ENCODE measurements at places on chromosomes 6 and 20. TPM values are rescaled to one million over a fixed set of nuclear protein-coding genes. Genes with fewer than 3 reads are reported as not detected.

- peak overlapping the region; percentile 12 for H3K27ac ChIP-seq
- H3K4me3 ChIP-seq = no peak overlapping the region
- H3K36me3 ChIP-seq = no peaks in the 10 kb centered on the region
- DNase-seq = no peak
- H3K27me3 ChIP-seq = no peaks in the 10 kb centered on the region
Measured at GRCh38 chr6:106626485-106626884, 2.8 kb downstream of the RTN4IP1 start.

ADAM33 gene
- total RNA-seq = 1.3 TPM

DNA sequence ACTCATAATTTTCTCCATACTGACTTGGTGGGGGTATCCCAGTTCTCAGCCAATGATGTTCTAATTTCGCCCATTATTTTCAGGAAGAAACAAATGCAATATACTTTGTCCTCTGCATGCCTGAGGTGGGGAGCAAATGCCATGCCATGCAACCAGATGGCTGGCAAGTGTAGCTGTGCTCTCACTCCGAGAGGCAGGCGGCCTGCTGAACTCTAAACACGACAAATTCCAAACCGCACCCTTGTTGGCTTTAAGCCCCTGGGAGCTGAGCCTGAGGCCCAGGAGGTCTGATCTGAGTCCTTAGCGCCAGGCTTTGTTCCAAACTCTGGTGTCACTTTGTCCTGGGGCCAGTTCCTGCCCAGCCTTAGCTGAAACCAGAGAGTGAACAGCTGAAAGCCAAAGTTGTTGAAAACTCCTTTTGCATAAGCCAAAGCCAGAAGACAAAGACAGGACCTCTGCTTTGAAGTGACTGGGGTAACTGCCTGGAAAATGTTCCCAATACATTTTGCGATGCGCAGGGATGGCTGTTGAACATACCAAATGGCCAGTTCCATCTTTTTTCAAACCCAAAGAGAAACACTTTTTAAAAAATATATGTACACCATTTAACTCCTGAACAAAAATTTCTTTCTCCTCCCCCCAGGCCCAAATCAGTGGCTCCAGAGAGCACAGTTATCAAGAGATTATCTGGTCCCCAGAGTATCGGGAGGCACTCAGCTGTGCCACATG lies 46.2 kb downstream of the TTI1 start:
- peaks cover 94% of the 10 kb centered on the region for H3K4me1 ChIP-seq
- DNase-seq = peak; percentile 83
- no peaks in the 10 kb centered on the region for H3K36me3 ChIP-seq
- no peaks in the 10 kb centered on the region for H3K27me3 ChIP-seq
- no peak overlapping the region for H3K4me3 ChIP-seq
- peak overlapping the region; percentile 92 for H3K27ac ChIP-seq

DNA sequence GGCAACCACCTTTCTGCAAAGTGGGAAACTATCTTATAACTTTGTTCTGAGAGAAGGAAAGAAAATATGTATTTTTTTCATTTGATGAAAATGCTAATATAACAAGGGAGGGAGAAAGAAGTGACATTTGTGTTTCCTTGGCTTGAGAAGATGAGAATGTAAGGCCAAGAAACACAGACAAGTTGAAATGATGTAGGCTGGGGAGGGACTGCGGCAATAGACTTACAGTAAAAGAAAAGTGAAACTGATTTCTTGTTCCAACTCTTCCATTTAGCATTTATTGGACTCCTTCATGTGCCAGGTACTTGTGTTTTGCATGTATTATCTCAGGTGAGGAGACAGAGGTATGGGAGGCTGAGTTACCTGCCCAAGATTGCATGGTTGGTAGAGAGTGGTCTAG lies 130.9 kb downstream of the CARMIL1 start:
- no peak overlapping the region for H3K27ac ChIP-seq
- DNase-seq = no peak
- no peaks in the 10 kb centered on the region for H3K36me3 ChIP-seq
- no peak overlapping the region for H3K4me3 ChIP-seq

DNA sequence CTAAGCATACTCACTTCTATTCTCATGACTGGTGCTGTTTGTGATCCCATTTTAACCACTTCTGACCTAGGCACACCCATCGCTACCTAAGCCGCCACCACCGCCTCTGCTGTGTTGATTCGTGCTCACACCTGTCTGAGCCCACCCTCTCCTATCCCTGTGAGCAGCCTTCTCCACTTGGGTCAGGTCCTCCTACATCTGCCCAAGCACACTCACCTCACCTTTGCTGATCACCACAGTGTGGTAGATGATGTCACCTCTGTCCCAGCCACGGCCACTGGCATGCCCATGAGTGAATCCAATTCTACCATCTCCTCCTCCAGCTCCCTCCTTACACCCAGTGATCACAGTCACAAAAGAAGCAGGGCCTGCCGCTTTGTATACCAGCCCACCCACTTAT lies 20.8 kb downstream of the MUC22 start:
- DNase-seq = no peak
- no peaks in the 10 kb centered on the region for H3K36me3 ChIP-seq
- H3K27ac ChIP-seq = no peak overlapping the region
- no peaks in the 10 kb centered on the region for H3K4me1 ChIP-seq
- no peaks in the 10 kb centered on the region for H3K27me3 ChIP-seq
- no peak overlapping the region for H3K4me3 ChIP-seq

SNX5 gene
- 144 TPM for total RNA-seq

BNIP5 gene
- 0.12 TPM for total RNA-seq

DNA sequence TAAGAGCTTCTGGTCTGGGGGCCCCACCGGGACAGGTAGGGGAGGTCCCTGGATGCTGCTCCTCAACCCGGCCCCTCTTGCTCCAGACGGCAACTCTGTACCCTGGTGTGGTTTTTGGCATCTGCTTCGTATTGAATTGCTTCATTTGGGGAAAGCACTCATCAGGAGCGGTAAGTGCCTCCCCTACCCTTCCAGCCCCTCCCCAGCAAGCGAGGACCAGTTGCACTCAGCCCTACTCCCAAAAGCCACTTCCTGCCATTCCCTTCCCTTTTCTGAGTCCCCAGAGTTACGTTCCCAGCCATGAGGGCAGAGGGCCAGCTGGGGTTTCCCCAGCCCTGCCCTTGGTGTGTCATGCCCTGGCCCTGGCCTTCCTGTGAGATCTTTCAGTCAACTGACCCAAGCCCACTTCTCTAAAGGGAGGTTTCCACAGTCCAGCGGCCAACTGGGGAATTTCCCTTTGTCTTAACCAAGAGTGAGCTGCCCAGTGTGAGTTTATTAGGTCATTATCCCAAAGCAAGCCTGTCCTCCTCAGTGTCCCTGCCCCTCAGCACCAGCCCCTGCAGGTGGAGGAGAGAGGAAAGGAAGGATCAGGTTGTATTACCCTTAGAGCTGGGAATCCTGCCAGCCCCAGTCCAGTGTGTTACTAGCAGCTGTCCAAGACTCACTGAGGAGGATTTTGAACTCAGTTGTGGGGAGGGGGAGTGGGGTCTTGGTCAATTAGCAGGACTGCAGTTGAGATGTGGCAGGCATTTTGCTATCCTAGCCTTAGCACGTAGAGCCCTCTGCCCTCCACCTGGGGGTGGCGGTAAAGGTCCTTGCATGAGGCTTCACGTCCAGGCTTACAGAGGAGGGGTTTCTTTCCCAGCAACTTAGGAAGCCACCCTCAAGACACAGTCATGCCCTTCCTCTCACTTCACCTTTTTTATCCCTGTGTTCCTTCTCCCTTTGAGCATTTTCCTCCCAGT lies 45.8 kb downstream of the TM9SF4 start:
- H3K27me3 ChIP-seq = no peaks in the 10 kb centered on the region
- peaks cover 31% of the 10 kb centered on the region for H3K36me3 ChIP-seq
- H3K4me1 ChIP-seq = no peaks in the 10 kb centered on the region
- H3K4me3 ChIP-seq = no peak overlapping the region

DNA sequence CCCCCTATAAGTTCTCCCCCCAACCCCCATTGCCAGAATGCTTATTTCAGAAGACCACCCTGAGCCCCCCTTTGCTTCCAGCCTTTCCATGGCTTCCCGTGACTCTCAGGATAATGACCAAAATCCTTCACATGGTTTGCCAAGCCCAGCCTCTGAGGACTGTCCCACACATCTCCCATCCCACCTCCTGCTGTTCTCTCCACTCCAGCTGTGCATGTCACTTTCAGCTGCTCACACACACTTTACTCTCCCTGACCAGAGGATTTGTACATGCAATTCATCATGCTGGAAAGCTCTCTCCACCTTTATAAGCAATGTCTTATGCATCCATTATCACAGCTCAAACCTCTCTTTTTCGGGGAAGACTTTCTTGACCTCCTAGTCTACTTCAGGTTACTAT lies 164.2 kb downstream of the PRL start:
- no peaks in the 10 kb centered on the region for H3K27me3 ChIP-seq
- H3K27ac ChIP-seq = no peak overlapping the region
- no peaks in the 10 kb centered on the region for H3K36me3 ChIP-seq
- no peak overlapping the region for H3K4me3 ChIP-seq
- no peak for DNase-seq
- H3K4me1 ChIP-seq = no peaks in the 10 kb centered on the region

GRCh38 chr6:43762966-43763695 lies 6.9 kb upstream of the VEGFA start:
- H3K4me3 ChIP-seq = no peak overlapping the region
- no peaks in the 10 kb centered on the region for H3K27me3 ChIP-seq
- H3K36me3 ChIP-seq = no peaks in the 10 kb centered on the region
- no peak overlapping the region for H3K27ac ChIP-seq
- peaks cover 15% of the 10 kb centered on the region for H3K4me1 ChIP-seq
- peak; percentile 47 for DNase-seq

- no peak overlapping the region for H3K27ac ChIP-seq
- no peak for DNase-seq
- no peaks in the 10 kb centered on the region for H3K4me1 ChIP-seq
Measured at GRCh38 chr6:43285832-43286231, 12.2 kb upstream of the SLC22A7 start.

- H3K27me3 ChIP-seq = no peaks in the 10 kb centered on the region
- DNase-seq = peak; percentile 33
- no peaks in the 10 kb centered on the region for H3K4me1 ChIP-seq
- H3K36me3 ChIP-seq = no peaks in the 10 kb centered on the region
- no peak overlapping the region for H3K27ac ChIP-seq
Measured at GRCh38 chr20:19249106-19249879, 36.9 kb downstream of the SLC24A3 start.

DNA sequence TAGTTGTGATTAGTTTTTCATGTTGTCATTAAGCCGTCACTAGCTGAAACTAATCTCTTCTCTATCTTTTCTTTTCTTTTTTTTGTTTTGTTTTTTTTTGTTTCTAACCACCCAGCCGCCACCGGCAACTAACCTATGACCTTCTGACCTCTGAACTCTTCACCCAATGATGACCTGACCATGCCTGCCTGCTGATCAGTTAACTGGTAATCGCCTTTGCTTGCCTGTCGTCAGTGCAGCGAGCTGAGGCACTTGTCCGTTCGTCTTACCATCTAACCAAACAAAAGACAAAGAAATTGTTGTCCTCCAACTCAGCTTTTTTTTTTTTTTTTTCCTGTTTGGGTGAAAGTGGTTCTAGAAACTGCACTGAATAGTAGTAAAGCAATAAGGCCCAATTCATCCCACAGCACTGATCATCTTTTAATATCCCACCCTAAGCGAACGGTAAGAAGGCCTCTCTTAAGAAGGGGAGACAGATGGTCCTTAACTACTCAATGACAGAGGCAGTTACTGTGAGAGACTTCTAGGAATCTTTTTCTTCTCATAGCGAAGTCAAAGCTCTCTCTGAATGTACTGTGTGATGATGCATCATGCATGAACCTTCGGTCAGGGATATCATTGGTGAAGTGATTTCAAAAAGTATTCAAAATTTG lies 156.2 kb downstream of the QKI start:
- peaks cover 45% of the 10 kb centered on the region for H3K36me3 ChIP-seq
- H3K27me3 ChIP-seq = no peaks in the 10 kb centered on the region
- no peak overlapping the region for H3K27ac ChIP-seq
- no peak for DNase-seq
- H3K4me1 ChIP-seq = peaks cover 31% of the 10 kb centered on the region

DNA sequence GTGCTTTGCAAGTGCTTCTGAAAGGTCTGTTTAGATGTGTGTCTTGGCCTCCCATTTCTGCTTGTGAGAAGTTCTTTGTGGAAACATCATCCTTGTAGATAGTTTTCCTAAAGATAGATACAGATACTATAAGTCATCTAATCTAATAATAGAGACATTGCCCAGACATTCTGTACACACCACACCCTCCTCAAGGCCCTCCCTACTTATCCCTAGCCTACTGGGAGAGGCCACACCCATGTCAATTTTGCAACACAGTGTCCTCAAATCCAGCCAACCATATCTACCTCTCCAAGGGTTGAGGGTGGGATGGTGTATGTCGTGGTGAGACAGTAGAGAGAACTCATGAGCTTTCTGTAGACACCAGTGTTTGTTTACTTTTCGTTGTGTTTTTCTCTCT lies 6.2 kb downstream of the KDM1B start:
- no peak overlapping the region for H3K27ac ChIP-seq
- no peak for DNase-seq
- no peak overlapping the region for H3K4me3 ChIP-seq
- no peaks in the 10 kb centered on the region for H3K4me1 ChIP-seq

ZC3H12D gene
- total RNA-seq = 0.07 TPM

- H3K27me3 ChIP-seq = no peaks in the 10 kb centered on the region
- no peaks in the 10 kb centered on the region for H3K4me1 ChIP-seq
- no peak overlapping the region for H3K27ac ChIP-seq
- peak; percentile 65 for DNase-seq
- no peak overlapping the region for H3K4me3 ChIP-seq
Measured at GRCh38 chr6:56524891-56525703, 117.6 kb downstream of the DST start.

- H3K4me3 ChIP-seq = no peak overlapping the region
- H3K27ac ChIP-seq = peak overlapping the region; percentile 60
- H3K27me3 ChIP-seq = no peaks in the 10 kb centered on the region
- no peak for DNase-seq
- H3K36me3 ChIP-seq = no peaks in the 10 kb centered on the region
Measured at GRCh38 chr20:35826397-35826998, 54.7 kb downstream of the PHF20 start.

GRCh38 chr20:20083807-20084206 lies 31.5 kb downstream of the CFAP61 start:
- peak; percentile 55 for DNase-seq
- H3K27me3 ChIP-seq = peaks cover 20% of the 10 kb centered on the region
- no peaks in the 10 kb centered on the region for H3K4me1 ChIP-seq
- no peaks in the 10 kb centered on the region for H3K36me3 ChIP-seq

DNA sequence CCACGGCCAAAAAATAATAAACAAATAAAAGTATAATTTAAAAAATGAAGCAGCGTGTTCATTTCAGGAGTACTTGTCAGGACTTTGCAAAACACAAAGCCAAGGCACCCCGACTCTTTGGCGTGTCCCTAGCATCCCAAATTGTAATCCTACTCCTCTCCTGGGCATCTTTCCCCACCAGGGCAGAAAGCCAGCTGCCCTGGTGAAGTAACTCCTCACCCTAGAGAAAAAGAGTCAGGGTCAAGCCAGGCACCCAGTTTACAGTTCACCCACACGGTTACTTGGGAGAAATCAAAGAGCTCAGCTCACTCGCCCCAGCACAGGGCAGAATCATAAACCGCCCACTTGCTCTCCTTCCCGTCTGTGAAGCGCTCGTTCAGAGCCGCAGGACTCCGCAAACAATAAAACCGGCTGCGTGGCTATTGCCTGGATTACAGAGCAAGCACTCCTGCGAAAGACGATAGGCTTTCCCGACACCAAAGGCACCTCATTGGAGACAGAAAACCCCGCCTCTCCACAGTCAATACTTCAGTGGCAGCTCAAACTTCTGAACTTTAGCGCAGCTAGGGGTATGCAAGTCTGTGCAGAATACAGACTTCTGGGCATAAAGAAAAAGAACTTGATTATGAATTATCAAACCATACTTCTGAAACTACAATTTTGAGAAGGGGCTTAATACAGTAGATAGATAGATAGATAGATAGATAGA lies 73.0 kb upstream of the NHSL1 start:
- no peaks in the 10 kb centered on the region for H3K27me3 ChIP-seq
- peak overlapping the region; percentile 27 for H3K4me3 ChIP-seq
- peak overlapping the region; percentile 36 for H3K27ac ChIP-seq
- peak; percentile 93 for DNase-seq

TFB1M gene
- total RNA-seq = 14.8 TPM

TRIM10 gene
- total RNA-seq = not detected
